Naive thymus-derived CD4-positive, alpha-beta T cell (primary cell): ENCODE measurements at places on chromosomes 16 and 17. TPM values are rescaled to one million over a fixed set of nuclear protein-coding genes. Genes with fewer than 3 reads are reported as not detected.

- H3K27ac ChIP-seq: no peak overlapping the region
- H3K4me1 ChIP-seq: no peaks in the 10 kb centered on the region
- H3K27me3 ChIP-seq: no peaks in the 10 kb centered on the region
- DNase-seq: no peak
- H3K4me3 ChIP-seq: no peak overlapping the region
Measured at GRCh38 chr17:77944390-77945222, 13.9 kb upstream of the TNRC6C start.

DNA sequence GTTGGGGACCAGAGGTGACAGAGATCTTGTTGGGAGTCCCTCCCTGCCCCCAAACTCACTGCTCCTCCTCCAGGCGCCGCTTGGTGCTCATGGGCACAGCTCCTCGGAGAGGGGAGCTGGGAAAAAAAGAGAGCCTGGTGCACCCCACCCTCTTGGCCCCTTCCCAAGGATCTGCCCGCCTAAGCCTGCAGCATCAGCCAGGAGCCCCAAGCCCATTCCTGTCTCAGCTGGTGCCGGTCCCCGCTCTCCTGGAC, 400 bp downstream of the HCFC1R1 start:
- H3K4me3 ChIP-seq: peak overlapping the region; percentile 87
- no peak for DNase-seq
- H3K4me1 ChIP-seq: peaks cover 45% of the 10 kb centered on the region
- no peaks in the 10 kb centered on the region for H3K36me3 ChIP-seq
- peak overlapping the region; percentile 98 for H3K27ac ChIP-seq

DNA sequence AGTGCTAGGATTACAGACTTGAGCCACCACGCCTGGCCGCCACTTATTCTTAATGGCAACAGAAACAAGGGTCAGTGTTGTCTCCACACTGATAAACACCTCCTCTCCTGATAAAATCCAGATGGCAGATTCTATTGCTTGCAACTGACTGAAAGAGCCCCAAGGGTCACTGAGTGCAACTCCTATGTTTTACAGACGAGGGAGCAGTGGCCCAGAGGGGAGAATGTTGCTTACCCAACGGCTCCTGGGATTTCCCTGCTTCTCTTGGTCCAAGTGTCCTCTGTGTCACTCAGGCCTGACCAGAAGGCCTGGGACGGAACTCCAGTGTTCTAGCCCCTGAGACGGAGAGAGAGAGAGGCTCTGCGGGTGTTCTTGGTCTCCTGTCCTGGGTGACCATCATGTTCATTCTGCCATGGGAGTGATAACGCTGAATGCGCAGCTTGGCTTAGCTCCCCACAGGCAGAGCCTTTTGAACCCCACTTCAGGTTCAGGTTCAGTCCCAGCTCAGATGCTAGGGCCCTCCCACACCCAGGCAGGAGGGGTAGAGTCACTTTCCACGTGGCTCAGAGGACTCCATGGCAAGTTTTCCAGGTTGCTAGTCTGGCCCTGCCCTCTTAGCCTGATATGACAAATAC, 77.3 kb upstream of the NLRP1 start:
- no peaks in the 10 kb centered on the region for H3K4me1 ChIP-seq
- no peaks in the 10 kb centered on the region for H3K36me3 ChIP-seq
- DNase-seq: no peak
- no peak overlapping the region for H3K27ac ChIP-seq
- no peaks in the 10 kb centered on the region for H3K27me3 ChIP-seq

DNA sequence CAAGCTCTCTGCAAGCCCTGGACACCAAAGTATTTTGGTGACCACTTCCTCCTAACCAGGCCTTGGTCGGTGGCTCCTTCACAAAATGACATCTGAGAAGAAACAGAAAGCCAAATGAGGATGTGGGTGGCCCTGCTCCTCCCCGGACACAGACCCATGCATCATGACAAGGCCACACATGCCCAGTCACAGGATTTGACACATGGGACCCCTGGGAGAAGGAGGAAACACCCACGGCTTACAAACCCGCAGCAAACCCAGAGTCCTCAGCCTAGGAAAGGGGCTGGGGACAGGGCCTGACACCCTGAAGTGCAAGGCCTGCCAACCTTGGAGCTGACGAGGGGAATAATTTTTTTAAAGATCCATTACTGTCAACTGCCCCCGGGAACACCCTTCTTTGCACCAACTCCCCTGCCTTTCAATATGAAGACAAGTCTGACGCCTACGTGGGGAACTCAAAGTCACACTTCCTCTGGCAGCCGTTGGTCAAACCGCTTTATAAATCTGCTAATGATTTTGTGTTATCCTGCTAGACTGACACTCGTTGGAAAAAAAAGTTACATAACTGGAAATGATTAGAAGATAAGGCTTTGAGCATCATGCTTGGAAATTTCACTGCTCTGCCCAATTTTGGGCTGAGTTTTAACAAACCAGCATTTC, 41.3 kb downstream of the GAS7 start:
- no peak overlapping the region for H3K4me3 ChIP-seq
- no peak overlapping the region for H3K27ac ChIP-seq
- H3K4me1 ChIP-seq: no peaks in the 10 kb centered on the region
- no peaks in the 10 kb centered on the region for H3K27me3 ChIP-seq
- DNase-seq: no peak

GRCh38 chr17:8789743-8790142, 9.4 kb downstream of the MFSD6L start:
- H3K4me3 ChIP-seq: no peak overlapping the region
- no peaks in the 10 kb centered on the region for H3K4me1 ChIP-seq
- H3K27ac ChIP-seq: no peak overlapping the region
- no peaks in the 10 kb centered on the region for H3K27me3 ChIP-seq
- H3K36me3 ChIP-seq: no peaks in the 10 kb centered on the region
- DNase-seq: no peak

DNA sequence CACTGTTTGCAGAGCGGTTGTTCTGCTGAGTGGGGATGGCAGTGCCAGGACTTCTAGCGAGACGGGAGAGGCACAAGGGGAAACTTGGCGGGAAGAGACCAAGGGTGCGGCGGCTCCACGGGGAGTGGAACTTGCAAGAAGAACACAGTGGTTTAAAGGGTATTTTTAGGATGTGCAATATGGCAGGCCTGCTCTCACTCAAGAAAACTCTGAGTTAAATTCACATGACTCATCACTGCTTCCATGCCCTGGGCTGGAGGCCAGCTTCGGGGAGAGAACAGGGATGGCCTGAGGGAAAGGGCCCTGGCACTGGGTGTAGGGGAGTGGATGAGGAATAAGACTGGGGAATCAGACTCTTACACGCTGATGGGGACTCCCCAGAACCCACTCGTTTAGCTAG, 13.3 kb upstream of the CD300LD start:
- H3K4me1 ChIP-seq: no peaks in the 10 kb centered on the region
- H3K4me3 ChIP-seq: no peak overlapping the region
- no peak for DNase-seq

PDE6G gene
- 28.0 and 32.0 TPM in 2 replicates for total RNA-seq

SEPTIN1 gene
- total RNA-seq: 182 TPM
